ENCODE measurements at places on chromosomes 16 and 17.

GRCh38 chr16:87472142-87472778 lies 20.6 kb downstream of the ZCCHC14 start:
- DNase-seq = no peak

DNA sequence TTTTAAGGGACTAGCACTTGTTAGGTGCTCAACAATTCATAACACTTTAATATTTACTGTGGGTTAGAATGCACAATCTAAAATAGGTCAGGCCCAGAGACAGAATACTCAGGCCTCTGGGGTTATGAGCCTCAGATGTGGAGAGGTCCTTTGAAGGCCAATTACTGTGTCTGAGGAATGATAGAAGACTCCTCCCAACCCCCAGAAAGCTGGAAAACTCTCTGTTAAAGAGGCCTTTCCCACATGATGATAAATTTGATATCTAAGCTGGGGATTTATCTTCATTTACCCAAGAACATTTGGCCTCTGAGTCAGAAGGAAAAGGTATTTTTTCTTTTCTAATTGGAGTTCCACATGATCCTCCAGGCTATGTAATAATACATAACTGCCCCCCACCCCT lies 41.1 kb upstream of the MMD start:
- no peak for DNase-seq

DNA sequence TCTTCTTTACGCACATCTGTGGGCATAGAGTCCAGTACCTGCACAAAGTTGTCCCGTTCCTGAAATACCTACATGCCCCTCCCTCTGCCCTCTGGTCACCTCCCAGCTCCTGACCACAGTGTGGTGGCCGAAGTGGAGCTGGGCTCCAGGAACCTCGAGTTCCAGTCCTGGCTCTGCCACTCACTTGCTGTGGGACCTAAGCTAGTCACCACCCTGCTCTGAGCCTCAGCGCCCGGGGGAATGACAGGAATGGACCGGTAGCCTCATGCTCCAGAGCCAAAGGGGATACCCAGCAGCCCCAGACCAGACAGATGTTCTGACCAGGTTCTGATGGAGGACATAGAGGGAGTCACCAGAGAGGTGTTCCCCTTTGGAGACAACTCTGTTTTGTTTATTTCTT lies 26.7 kb upstream of the ITGA3 start:
- no peak for DNase-seq

- no peak for DNase-seq
These were observed 36.0 kb upstream of the MRTFB start for GRCh38 chr16:14035092-14035491.

GRCh38 chr16:87515475-87516330 lies 22.9 kb upstream of the ZCCHC14 start:
- no peak for DNase-seq

- DNase-seq = peak; percentile 83
These were observed 1.0 kb downstream of the HERPUD1 start for GRCh38 chr16:56932721-56933619.

- no peak for DNase-seq
These were observed 66.2 kb downstream of the CENPV start for GRCh38 chr17:16286947-16287562.

DNA sequence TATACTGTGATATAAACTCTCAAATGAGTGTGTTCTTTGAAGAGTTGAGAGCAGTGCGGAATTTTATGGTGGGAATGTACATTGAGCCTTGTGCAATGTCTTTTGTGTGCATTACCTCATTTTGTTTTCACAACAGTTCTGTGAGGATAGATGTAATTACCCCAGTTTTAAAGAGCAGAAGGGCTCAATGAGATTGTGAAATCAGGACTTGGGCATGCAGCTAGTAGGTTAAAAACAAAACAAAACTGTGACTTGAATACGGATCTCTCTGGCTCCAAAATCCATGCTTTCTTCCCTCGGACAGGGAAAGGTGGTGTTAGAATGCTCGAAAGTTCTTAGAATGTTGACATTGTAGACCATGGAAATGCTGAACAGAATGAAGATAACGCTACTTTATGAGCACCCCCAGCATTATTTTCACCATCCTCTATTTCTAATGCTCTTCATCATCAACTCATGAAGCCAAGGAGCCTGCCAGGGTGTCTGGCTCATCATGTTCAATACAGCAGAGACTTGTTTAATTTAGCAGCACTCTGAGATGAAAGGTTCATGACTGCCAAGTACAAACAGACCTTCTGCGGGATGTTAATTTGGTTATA lies 17.1 kb downstream of the MRTFB start:
- no peak for DNase-seq

- DNase-seq = no peak
These were observed 45.8 kb downstream of the RTN4RL1 start for GRCh38 chr17:1979182-1979985.

GRCh38 chr16:27920391-27920891 lies 143.1 kb downstream of the GSG1L start:
- DNase-seq = peak; percentile 10

GRCh38 chr17:14072881-14073280 lies 3.6 kb downstream of the COX10 start:
- DNase-seq = no peak

GRCh38 chr16:84867696-84868095 lies 47.9 kb downstream of the CRISPLD2 start:
- no peak for DNase-seq

GRCh38 chr16:49827805-49828438 lies 28.0 kb downstream of the ZNF423 start:
- no peak for DNase-seq

GRCh38 chr16:58730724-58731370 lies 3.3 kb downstream of the GOT2 start:
- DNase-seq = no peak

GRCh38 chr16:74605746-74606520 lies 981 bp downstream of the GLG1 start:
- peak; percentile 31 for DNase-seq

- no peak for DNase-seq
These were observed 86.1 kb downstream of the UTP18 start for GRCh38 chr17:51346218-51346982.

DNA sequence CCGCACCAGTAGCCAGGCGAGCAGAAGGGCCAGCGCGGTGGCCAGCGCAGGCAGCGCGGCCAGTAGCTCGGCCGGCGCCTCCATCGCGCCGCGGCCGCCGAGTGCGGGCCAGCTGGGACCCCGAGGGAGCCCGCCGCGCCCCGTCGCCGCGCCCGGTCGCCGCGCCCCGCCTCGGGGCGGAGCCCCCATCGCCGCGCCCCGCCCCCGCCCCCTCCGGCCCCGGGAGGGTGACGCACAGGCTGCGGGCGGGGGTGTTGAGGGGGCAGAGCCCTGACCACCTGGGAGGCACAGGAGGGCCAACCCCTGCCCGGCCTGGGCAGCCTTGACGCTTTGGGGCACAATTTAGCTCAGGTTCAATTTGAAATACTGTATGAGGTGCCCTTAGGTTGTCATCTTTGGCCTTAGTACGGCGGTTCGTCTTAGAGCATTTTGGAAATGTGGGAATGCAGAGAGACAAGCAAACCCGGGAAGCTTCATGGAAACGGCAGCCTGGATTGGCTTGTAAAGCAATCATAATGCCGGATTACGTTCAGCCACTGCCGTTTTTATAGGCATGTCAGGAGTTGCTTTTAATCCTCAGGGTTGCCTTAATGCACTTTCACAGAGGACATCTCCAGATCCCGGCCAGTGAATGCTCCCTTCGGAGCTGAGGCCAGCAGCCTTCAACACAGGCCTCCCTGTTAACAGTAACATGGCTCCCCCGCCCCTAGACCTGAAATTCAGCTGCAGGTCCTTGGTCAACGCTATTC lies at the start of gene MXRA7:
Gene MXRA7, minus strand, starts transcription at position 103 of the 749 bp plus-strand sequence. Its CDS starts 19 bp downstream, at position 84.
- DNase-seq = peak; percentile 67

DNA sequence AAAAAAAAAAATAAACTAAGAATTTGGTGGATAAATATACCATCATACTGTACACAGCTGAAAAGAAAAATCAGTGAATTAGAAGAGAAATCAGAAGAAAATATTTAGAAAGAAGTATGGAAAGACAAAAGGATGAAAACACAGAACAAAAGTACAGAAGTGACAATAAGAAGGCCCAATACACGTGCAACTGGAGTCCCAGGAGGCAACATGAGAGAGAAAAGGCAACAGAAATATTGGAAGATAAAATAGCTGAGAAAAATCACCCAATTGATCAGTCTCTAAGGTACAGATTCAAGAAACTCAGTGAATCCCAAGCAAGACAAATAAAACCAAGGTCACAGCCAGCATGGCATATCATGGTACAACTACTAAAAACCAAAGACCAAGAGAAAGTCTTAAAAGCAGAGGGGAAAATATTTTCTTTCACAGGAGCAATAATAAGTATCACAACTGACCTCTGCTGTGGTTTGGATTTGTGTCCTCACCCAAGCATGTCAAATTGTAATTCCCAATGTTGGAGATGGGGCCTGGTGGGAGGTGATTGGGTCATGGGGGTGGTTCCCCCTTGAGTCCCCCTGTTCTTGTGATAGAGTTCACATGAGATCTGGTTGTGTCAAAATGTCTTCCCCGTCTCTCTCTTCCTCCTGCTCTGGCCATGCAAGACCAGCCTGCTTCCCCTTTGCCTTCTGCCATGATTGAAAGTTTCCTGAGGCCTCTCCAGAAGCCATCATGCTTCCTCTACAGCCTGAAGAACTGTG lies 20.2 kb upstream of the ENGASE start:
- no peak for DNase-seq

- no peak for DNase-seq
These were observed 51.3 kb downstream of the FTO start for GRCh38 chr16:53755026-53755910.

- no peak for DNase-seq
These were observed 10.8 kb downstream of the CSNK2A2 start for GRCh38 chr16:58187092-58187491.

DNA sequence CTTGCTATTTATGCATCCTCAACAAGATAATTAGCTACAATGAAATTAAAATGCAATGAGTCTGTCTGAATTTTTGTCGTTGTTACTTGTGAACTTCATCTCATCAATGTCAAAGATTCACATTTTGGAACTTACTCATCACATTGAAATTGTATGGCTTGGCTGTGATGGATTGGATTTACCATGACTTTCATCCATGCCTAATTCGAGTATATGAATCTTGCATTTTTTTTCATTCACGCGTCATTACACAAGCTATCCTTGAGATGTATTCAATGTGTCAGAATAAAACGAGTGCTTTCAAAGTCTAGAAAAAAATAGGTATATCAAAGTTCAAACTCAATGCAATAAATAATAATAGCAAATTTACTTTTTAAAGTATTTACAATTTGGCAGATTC lies 265.3 kb downstream of the MAP2K6 start:
- DNase-seq = no peak

- DNase-seq = no peak
These were observed 53.5 kb downstream of the TIMM22 start for GRCh38 chr17:1050246-1050995.
